Fibroblast of gingiva (primary cell): ENCODE measurements at places on chromosomes 7 and 10.

DNA sequence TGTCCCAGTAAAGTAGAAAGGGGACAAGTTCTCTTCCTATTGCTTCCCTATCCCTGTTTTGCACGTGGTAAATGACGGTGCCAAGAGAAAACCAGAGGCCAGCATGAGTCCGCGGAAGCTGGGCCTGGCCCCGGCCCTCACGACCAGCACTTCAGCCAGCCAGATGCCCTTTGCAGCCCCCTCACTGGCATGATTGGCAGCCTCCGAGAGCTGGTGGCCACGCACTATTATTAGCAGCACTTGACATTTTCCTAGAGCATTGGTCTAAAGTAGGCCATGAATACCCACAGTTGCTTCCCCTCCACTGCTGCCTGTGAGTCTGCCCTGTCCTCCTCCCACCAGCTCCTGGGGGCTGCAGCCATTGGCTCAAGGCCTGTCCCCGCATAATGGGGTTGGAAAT lies 369.1 kb downstream of the PLXNA4 start:
- no peak for DNase-seq

DNA sequence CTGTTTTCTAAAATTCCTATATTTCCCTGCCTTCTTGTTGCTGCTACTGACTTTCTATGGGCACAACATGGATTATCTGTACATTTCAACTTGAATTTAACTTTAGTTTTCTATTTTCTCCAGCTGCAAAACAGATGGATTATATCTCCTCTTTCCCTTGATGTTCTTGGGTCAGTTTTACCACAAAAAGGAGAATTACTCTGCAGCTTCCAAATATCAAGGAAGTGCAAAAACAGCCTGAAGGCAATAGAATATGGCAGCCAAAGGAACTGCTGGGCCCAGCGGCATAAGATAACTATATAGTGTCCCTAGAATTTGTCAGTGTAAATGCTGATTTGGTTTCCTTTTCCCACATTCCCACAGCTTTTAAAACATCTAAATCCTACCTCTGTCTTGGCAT lies 29.1 kb downstream of the CPED1 start:
- DNase-seq: no peak

DNA sequence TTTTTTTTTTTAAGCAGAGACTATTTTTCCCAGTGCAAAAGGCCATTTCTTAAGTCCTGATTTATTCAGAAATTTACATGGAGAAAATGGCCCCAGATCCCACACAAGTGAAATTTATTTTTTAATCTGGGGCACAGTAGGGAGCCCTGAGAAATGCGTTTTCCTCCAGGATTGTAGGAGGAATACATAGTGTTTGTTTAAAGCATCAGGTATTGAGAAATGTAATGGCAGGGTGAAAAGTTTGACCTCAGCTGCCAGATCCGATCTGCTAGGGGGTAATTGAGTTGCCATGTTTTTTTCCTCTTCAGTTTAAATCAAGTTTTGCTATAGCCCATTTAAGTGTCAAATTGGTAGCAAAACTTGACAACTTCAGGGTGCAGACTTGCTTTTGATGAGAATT lies 110.0 kb downstream of the LRMDA start:
- DNase-seq: no peak

GRCh38 chr7:24817339-24817738 lies 60.1 kb upstream of the GSDME start:
- DNase-seq: no peak

DNA sequence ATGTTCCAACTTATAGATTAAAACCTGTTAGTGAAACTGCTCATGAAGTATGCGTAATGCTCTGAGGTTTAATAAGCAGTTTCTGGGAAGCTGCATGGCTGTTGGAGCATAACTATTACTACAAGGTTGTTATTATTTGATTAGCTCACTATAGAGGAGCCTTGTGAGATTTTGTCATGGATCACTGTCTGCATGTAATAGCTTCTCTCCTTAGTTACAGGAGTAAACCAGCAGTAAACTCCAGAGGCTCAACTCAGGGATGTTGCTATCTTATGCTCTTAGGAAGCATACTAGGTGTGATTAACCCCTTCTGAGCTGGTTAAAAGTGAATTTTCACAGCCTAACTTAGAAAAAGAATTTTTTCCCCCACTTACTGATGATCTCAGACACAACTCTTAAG lies 63.6 kb upstream of the IFRD1 start:
- no peak for DNase-seq

GRCh38 chr7:2307690-2308107 lies 6.5 kb downstream of the SNX8 start:
- DNase-seq: no peak

GRCh38 chr10:1029838-1030237 lies 4.2 kb upstream of the IDI2 start:
- no peak for DNase-seq

DNA sequence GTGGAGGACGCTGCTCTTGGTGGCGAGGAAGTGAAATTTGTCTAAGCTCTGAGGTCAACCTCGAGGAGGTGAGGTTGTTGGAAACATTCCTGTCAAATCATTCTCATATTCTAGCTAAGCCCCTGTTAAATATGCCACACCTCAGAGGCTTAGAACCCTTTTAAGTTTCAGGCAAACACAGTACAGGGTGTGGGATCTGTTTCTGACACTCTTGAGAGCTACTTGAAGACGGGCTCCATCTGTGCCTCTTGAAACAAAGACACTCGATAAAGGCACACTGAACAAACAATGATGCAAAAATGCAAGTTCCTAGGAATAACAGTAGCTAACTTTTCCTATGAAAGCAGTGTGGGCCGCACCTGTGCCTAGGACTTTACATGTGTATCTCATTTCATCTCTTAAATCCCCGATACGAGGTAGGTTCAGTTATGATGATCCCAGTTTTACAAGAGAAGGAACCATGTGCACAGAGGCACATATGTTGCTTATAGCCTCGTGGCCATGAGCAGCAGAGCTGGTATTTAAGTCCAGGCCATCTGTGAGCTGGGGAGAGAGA lies 299.2 kb downstream of the CCDC3 start:
- no peak for DNase-seq

- no peak for DNase-seq
Measured at GRCh38 chr7:40899636-40900507, 765.1 kb downstream of the SUGCT start.

GRCh38 chr7:111711426-111712065 lies 149.3 kb upstream of the IMMP2L start:
- DNase-seq: no peak

- peak; percentile 81 for DNase-seq
Measured at GRCh38 chr10:91162495-91163268, 57.8 kb upstream of the PCGF5 start.

DNA sequence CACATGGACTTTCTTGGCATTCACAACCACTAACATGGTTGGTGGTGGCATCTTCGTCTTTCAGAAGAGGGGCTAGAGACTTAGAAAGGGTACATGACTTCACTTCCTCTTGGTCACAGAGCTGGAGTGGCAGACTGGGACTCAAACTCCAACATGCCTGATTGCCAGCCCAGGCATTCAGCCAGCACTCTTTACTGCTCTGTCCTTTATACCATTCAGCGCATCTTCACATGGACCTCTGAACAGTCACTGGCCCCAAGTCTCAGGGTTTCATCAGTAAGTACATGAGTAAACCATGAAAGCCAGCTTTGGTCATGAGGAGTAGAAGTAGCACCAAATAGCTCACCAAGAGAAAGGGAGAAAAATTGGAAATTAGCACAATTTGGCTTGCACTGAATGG lies 148.4 kb upstream of the KLF14 start:
- DNase-seq: no peak

- DNase-seq: no peak
Measured at GRCh38 chr7:108203537-108203936, 73.4 kb upstream of the LAMB4 start.

GRCh38 chr7:147196481-147196880 lies 1079.9 kb downstream of the CNTNAP2 start:
- DNase-seq: no peak

- DNase-seq: no peak
Measured at GRCh38 chr7:126083014-126083413, 1153.4 kb upstream of the POT1 start.

GRCh38 chr10:100020142-100020885 lies 10.6 kb upstream of the DNMBP start:
- no peak for DNase-seq

GRCh38 chr10:3807928-3808496 lies 23.0 kb upstream of the KLF6 start:
- DNase-seq: no peak

DNA sequence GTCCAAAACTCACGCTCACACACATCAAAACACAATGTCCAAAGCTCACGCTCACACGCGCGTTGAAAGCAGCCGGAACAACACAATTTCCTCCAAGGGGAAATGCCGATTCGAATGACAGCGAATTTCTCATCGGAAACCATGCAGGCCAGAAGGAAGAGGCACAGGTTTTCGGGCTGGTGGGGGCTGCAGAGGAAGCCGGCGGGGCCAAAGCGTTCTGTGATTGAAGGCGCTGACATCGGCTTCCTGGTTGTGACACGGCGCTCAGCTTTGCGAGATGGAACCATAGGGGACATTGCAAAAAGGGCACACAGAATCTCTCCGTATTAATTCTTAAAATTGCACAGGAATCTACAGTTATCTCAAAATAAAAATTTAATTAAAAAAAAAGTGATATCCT lies 61.3 kb downstream of the FOXL3 start:
- DNase-seq: no peak

- DNase-seq: no peak
Measured at GRCh38 chr7:31767686-31768358, 80.8 kb downstream of the PPP1R17 start.

DNA sequence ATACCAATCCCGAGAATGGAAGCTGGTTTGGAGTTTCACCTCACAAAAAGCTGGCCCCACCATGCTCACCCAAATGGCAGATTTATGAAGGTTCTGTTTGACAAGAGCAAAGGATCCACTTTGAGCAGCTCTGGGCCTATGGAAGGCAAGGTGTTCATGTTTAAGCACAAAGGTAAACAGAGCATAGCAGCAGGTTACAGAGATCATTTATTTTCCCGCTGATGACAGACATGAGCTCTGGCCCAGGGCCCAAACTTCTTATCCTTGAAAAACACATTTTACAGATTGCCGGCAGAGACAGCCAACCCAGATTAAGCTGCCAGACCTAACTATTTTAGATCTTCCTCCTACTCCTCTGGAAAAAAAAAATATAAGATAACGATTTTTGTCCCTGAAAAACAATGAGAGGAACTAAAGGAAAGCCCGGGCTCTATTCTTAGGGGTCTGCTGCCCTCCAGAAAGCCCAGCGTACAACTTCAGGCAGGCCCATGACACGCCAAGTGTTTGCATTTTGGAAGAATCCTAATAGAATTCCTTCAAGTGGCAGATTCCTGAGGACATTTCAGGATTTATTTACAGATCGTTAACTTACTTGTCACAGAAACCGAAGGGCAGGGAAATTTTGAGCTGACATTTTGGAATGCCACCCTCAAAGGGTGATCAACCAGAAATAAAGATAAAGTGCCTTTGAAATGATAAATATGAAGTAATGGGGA lies 40.0 kb downstream of the SYPL1 start:
- no peak for DNase-seq

DNA sequence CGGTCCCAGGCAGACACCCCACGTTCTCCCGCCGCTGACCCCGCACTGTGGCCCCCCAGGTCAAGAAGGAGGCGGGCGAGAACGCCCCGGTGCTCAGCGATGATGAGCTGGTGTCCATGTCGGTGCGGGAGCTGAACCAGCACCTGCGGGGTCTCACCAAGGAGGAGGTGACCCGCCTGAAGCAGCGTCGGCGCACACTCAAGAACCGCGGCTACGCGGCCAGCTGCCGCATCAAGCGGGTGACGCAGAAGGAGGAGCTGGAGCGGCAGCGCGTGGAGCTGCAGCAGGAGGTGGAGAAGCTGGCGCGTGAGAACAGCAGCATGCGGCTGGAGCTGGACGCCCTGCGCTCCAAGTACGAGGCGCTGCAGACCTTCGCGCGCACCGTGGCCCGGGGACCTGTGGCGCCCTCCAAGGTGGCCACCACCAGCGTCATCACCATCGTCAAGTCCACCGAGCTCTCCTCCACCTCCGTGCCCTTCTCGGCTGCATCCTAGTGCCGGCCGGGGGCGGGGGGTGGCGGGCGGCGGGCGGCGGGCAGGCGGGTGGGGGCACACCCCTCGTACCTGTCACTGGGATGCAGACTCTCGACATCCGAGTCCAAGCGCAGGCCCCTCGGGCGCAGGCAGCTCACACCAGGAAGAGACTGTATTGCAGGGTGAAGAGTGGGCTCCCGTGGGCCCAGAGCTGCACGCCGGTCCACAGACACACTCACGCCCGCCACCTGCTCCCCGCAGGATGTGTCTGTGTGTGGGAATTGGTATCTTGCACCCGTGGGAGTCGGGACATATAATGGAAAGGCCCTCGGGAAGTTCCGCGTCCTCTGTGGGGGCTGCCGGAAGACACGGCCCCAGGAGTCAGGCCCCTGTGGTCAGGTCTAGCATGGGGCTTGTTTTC lies 9.6 kb downstream of the MAFK start:
- DNase-seq: no peak

- DNase-seq: no peak
Measured at GRCh38 chr7:78587443-78588044, 789.0 kb downstream of the PHTF2 start.

DNA sequence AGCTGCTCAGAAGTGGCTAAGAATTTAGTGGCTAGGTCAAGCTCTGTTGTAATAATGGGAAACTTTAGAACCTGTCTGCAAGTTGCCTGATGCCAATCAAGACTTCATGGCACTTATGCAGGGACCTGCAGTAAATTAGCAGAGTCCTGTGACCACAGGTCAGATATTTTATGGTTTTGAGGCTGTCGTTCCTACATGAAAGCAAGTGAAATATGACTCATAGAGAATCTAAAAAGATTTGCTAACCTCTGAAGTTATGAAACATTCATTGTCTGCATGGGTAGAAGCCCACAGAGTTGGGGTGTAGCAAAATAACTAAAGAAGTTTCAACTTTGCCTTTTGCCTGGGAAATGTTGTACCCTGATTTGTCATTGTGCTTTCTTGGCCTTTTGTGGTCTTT lies 32.3 kb downstream of the SLC39A12 start:
- DNase-seq: peak; percentile 50

DNA sequence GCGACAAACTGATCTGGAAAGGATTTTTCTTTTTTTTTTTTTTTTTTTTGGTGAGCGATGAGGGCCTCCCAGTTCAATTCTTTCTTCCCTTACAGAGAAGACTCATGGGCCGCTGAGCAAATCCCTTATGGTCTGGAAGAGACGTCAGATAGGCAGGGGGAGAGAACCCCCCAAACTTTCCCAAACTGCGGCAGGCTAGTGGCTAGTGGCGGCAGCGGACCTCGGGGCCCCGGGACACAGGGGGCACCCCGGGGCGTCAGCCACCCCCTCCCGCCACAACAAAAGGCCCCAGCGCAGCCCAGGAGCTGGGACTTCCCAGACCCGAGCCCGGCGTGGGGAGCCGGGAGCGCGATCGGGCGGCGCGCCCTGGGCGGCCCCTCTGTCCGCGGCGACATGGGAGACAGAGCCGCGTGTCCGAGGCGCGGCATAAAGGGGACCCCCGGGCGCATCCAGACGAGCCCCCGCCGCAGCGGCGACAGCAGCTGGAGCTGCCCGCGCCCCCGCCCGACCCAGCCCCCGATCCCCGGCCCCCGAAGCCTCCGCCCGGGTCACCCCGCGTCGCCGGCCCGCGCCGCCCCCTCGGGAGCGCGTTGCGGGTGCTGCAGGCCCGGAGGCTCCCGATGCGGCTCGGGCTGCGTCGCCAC lies 755 bp downstream of the FAM171A1 start:
- peak; percentile 14 for DNase-seq

GRCh38 chr7:88259656-88260380 lies 40.0 kb upstream of the SRI start:
- DNase-seq: peak; percentile 3
